Activated T-helper 1 cell treated with anti-CD3 and anti-CD28 coated beads, Interleukin-2, amount 50 U/mL, for 16 hours (primary cell): ENCODE measurements at places on chromosomes 1 and 21.

GRCh38 chr1:27132624-27133023 lies 22.3 kb downstream of the SLC9A1 start:
- DNase-seq: no peak

- DNase-seq: no peak
These were observed 558.2 kb upstream of the USP24 start for GRCh38 chr1:55773211-55773940.

- no peak for DNase-seq
These were observed 120.3 kb upstream of the TMEM51 start for GRCh38 chr1:15033264-15033663.

DNA sequence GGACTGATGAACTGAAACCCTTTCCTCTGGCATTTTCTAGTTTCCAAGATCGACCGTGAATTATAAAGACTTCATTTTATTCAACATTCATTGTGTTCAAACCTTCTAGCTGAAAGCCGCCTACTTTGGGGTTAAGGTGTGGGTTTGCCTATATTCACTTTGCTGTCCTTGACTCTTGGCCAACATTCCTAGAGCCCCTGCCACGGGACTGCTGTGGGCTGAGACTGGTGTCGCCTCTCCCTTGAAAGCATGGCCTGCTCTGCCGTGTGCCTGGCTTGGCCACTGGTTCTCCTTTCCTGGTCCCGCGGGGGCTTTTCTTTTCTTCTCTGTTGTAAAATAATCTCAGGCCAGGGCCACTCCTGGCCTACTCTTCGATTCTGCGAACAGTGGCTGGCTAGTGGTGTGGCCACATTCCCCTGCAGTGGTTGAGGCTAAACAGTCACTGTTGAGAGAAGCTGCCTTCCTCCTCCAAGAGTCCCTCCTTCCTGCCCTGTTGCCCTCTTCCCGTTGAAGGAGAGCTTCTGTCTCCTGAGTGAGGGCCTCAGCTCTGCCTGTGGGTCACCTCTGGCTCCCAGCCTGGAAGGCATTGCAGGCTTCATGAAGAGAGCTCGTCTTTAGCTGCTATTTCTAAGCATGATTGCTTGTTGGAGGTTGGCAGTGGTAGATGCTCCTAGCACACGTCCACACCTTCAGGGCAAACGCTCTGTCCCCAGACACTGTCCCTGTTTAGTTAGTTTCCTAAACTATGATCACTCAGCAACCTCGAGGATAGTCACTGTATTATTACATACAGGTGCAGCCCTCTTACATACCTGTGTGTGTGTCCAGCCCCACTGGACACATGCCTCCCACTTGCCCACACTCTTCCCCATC lies 80.5 kb downstream of the GALNT2 start:
- no peak for DNase-seq

GRCh38 chr1:179229214-179230140 lies at the start of gene ABL2:
Gene ABL2 (minus strand): TSS chr1:179229677. CDS start chr1:179229397, 280 bp downstream.
- DNase-seq: peak; percentile 35

GRCh38 chr1:6272868-6273267 lies 12.0 kb upstream of the GPR153 start:
- no peak for DNase-seq

GRCh38 chr1:214840356-214840755 lies 237.4 kb downstream of the CENPF start:
- DNase-seq: no peak

- no peak for DNase-seq
These were observed 11.8 kb downstream of the RCC1 start for GRCh38 chr1:28517649-28517999.

DNA sequence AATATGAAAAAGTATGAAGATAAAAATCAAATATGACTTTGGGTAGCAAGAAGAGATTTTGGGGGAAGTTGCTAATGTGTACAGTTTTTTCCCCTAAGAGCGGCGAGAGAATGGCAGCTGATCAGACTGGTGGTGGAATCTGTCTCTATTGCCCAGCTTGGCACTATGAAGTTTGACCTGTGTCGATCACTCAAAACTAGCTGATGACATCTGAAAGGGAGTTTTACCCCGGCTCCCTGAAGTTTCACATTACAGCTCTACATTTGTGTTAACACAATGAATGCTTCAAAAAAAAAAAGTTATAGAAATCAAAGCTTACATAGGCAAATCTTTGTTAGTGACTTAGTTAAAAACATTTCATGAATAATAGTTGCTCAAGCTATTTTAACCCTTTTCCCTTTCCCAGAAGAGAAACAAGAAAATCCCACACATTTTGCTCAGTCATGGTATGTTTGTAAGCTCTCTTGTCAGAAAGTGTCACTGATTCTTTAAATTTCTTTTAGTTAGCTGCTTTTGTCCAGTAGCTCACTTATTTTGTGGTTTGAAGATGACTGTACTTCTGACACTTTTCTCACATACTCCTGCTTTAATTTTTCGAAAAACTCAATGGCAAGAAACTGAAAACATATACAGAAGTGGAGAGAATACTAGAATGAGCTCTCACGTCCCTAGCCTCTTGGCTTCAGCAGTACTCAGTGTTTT lies 41.3 kb downstream of the DYRK1A start:
- DNase-seq: no peak

DNA sequence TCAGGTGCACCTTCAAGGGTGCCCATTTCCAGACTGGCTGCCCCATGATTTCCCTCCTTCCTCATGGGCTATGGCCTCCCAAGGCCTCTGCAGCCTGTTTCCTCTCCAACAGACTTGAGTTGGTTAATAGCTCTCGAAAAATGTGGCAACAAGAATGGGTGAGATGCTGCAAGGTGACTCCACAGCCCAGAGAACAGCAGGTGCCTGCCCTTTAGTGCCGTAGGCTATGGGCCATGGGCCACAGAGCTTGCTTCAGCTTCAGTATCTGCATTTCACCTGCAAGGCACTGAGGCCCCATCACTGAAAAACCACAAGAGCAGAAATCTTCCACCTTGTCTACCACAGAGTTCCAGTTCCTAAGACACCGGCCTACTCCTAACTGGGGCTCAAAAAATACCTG lies 122.0 kb downstream of the ETS2 start:
- no peak for DNase-seq

- no peak for DNase-seq
These were observed 224.9 kb upstream of the FGGY start for GRCh38 chr1:59071876-59072582.

- no peak for DNase-seq
These were observed 93.2 kb downstream of the EPHB2 start for GRCh38 chr1:22803833-22804232.

GRCh38 chr1:157198619-157199420 lies 60.6 kb upstream of the ETV3 start:
- DNase-seq: no peak

DNA sequence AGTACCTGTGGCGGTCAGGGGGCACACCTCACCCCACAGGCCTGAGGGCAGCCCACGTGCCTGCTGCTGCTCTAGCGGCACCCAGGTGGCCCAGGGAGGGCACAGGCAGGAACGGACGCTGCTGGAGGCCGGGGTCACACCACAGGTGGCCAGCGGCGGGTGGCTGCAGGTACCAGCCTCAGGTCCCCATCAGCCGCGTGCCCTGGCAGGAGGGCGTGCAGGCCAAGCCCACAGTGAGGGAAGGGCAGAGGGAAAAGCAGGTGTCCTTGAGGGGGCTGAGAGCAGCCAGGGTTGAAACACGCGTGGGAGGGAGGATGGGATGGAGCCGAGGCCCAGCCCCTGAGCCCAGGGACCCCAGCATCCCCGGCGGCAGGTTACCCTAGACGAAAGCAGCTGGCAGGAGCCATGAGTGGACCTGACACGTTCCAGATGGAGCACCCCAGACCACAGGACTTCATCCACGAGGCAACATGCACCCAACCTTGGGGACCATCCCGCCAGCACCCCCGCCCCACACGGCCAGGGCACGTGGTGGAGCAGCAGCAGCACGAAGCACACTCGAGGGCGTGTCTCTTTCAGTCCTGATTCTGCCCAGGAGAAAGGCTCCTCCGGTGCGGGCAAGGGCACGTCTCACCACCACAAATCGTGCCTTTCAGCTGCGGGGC lies 3.7 kb downstream of the SLC19A1 start:
- no peak for DNase-seq

GRCh38 chr1:182575540-182576149 lies 13.4 kb downstream of the RNASEL start:
- DNase-seq: no peak

DNA sequence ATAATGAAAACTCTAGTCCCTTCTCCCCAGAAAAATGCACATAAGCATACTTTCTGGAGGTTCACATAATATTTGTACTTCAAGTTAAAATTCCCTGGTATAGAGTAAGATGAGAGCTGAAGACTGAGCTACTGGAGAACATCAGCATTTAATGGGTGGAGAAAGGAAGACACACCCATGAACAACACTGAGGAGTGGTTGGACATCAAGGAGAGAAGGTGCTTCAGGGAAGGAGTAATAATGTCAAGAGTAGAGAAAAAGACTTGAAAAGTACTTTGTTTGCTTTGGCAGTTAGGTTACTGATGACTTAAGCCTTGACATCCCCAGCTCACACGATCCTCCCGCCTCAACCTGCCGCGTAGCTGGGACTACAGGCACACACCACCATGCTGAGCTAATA lies 21.9 kb downstream of the PEA15 start:
- no peak for DNase-seq

- DNase-seq: no peak
These were observed 218.8 kb upstream of the CAMK1G start for GRCh38 chr1:209364716-209365115.

DNA sequence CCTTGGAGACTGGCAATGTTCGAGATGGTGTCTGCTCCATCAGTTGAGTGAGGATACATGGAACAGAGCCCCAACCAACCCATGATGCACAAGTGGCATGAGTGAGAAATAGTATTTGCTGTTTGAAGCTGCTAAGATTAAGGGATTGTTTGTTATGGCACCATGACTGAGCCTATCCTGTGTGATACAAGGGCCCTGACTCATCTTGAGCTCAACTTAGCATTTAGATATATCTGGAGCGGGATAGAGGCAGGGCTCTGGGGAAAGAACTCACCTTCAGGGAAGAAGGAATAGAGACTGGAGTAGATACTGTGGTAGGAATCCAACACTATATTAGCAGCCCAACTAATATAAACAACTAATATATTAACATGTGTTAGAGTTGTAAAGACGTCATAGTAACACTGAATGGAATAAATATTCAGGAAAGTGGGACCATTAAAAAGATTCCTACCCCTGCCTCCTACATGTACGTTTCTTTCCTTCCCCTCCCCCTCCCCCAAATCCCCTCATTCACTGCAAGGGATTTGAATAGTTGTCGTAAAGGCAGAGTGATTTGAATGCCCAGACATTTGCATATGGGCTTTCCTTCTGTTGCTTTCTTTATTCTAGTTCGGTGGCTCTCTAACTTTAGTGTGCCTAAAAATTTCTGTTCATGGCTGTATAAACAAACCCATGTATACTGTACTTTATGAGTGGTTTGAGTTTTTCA lies 106.6 kb upstream of the POU3F1 start:
- DNase-seq: no peak

GRCh38 chr1:48930011-48930410 lies 153.3 kb upstream of the BEND5 start:
- DNase-seq: no peak

DNA sequence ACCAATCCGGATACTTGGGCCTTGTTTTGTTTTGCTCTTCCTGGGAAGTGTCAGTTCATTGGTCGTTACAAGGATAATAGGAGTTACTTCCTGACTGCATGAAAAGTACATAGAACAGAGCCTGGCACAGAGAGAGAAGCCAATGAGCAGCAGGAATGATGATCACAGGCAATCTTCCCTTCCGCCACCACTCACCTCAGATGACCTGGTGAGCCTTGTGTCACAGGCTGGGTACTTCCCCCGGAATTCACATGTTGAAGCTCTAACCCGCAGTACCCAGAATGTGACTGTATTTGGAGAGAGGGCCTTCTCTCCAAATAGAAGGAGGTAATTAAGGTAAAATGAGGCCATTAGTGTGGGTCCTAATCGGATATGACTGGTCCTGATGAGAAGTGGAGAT lies 18.8 kb upstream of the GPR137B start:
- DNase-seq: no peak

DNA sequence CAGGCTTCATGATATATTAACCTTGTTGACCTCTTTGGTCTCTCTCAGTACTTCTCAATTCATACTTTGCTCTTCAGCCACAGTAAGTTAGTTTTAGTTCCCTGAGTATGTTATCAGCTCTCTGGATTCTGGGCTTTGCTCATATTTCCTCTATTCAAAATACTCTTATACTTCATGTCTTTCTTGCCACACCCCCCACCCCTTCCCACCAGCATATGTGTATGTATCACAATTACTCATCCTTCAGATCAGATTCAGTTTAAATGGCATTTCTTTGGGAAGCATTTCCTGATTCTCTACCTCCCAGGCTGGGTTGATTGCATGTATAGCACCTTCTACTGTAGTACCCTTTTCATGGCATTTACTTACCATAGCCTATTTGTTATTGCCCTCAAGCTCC lies 28.3 kb downstream of the SLC30A7 start:
- no peak for DNase-seq

DNA sequence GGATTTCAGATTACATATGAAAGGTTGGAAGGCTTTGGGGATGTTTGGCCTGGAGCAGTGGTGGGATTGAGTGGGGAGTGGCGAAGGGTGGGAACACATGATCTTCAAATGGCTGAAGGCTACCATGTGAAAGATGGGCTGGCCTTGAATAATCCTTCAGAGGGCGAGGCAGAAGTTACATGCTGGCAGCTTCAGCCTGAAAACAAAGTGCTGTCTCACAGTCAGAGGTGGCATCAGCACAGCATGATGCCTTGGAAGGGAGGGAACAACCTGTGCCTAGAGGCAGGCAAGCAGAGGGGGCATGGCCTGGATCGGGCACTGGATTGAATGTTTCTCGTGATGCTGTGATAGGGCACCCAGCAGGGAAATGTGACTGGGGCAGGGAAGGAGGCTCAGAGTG lies 130.8 kb downstream of the BEND5 start:
- no peak for DNase-seq

GRCh38 chr1:232398823-232399222 lies 231.1 kb downstream of the SIPA1L2 start:
- DNase-seq: no peak

DNA sequence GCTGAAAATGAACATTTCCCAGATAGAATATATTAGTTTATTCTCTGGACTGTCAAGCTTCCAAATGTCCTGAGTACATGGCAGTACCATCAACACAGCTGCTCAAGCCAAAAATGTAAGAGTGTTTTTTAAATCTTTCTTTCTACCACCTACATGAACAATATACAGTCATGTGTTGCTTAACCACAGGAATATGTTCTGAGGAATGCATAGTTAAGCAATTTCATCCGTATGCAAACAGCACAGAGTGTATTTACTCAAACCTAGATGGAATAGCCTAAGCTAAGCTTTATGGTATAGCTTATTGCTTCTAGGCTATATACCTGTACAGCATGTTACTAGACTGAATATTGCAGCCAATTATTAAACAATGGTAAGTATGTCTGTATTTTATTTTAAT lies 561.9 kb upstream of the ADGRL4 start:
- DNase-seq: no peak
